ENCODE measurements at places on chromosomes 2 and 18. TPM values are rescaled to one million over a fixed set of nuclear protein-coding genes. Genes with fewer than 3 reads are reported as not detected.

The CYRIA gene
- total RNA-seq, result 1.7 TPM

The DNAJC5G gene
- not detected for total RNA-seq

The SRBD1 gene
- total RNA-seq, result 7.1 TPM

The TUBB8B gene
- not detected for total RNA-seq

The CAPN14 gene
- total RNA-seq, result not detected

The MROH2A gene
- 6.6 TPM for total RNA-seq

The KCNK3 gene
- total RNA-seq, result 0.43 TPM

The SERPINB3 gene
- total RNA-seq, result not detected

The CDCA7 gene
- 0.25 TPM for total RNA-seq

The ERFE gene
- not detected for total RNA-seq

The SCN9A gene
- 2.2 TPM for total RNA-seq

The RRM2 gene
- total RNA-seq, result 2.7 TPM

The IL18RAP gene
- 0.45 TPM for total RNA-seq

The CASP8 gene
- 7.6 TPM for total RNA-seq

The VWC2L gene
- not detected for total RNA-seq

The KIAA2012 gene
- 0.30 TPM for total RNA-seq

The NT5C1B gene
- not detected for total RNA-seq

The RAB6C gene
- not detected for total RNA-seq

The DNAH7 gene
- total RNA-seq, result 0.35 TPM

The NCOA1 gene
- 11.2 TPM for total RNA-seq

The GAREM1 gene
- total RNA-seq, result 4.8 TPM
